ENCODE measurements at places on chromosomes 6 and 20.
A peak's percentile ranks its signal among the peaks of the same experiment; 100 is the strongest.

- DNase-seq, result no peak
These were observed 31.4 kb downstream of the RAMACL start for GRCh38 chr6:166555086-166555485.

GRCh38 chr6:35573495-35574110, 60.9 kb upstream of the TULP1 start:
- DNase-seq, result no peak

DNA sequence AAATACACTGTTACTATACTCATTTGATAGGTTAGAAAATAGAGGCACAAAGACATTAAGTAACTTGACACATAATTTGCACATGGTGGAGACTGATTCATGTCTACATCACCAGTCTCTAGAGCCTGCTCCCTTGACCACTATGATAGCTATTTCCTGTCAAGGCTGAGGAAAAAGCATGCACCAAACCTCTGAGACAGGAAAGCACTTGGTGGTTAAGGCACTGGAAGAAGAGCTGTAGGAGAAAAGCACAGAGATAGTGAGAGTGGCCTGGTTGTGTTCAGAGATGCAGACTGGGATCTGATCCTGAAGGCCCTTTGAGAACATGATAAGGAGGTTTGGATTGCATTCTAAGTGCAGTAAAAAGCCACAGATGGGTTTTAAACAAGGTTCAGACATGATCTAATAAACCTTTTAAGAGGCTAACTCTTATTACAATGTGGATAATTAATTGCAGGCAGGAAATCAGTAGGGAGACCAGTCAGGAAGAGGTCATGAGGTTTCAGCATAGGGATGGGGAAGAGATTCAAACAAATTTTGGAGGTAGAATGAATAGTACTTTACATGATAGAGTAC, 168.9 kb downstream of the PHF3 start:
- no peak for DNase-seq

DNA sequence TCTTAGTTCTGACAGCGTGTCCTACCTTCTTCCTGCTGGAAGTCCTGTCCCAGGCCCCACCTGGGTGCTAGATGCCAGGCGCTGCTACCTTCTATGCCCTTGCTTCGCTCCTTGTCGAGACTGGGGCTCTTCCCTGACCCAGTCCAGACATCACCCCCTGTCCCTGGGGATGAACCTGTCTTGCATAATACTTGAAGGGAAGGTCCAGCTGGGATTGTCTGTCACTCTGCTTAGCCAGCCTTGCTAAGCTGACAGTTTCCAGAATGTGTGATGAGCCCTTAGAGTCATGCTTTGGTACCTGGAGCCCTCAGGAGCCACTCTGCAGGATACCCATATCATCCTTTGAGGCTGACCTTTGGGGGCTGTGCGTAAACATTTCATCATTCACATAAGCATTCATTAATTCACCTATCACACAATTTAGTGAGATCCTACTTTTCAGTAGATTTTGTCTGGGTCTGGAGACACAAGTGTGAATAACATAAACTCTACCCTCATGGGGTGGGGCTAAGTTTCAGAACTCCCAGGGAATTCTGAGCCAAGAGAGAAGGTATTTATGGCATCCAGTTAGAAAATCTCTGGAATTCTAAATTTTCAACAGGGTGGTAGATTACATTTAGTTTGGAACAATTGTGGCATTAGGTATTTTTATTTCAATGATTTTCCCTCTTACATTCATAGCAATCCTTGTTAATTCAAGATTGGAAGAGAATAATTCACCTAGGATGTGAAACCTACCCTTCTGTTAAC, 151.1 kb upstream of the HDAC2 start:
- no peak for DNase-seq

DNA sequence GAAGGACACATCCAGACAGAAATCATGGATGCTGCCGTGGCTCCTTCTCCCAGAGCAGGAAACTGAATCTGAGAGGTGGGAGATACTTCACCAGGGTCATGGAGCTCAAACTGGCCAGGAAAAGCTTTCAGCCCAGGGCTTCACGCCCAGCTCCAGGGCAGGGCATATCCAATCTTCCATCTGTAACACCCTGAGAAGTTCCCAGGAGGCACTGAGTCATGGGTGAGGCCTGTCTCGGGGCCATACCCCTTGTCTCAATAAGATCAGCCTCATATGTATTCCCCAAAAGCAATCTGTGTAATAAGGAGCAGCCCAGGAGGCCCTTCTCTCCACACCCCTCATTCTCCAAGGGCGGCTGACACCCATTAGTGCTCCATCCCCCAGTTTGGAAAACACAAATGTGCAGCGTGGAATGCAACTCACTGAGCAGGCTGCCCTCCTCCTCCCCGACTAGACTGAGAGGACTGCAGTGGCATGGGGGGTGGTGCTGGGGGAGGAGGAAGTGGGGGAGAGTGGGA, 439.3 kb upstream of the SULF2 start:
- DNase-seq, result no peak

DNA sequence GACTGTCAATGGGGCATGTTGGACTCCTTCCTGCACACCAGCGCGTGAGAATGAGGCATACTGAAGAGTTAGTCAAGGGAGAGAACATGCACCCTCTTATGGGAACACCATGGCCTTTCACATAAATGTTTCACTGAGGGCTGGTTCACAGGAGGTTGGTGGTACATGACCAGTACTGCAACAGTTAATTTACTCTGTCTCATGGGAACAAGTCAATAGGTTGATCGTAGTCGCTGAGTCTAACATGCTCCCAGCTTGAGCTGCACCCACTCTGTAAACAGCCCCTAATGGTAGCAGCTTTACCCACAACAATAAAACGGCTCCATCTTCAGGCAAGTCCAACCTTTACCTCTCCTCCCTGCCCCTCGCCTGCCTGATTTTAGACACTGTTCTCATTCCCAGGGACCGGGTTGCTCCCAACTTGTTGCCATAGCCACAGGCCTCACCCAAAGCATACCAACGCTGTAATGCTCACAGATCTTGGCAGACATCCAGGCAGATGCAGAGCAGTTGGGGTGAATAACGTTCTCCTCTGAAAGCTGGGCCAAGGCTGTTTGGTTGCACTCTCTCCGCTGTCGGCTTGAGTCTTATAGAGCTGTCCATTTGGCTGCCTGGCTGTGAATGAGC, 111.3 kb downstream of the LY86 start:
- no peak for DNase-seq

GRCh38 chr20:50052550-50053361, 60.2 kb downstream of the UBE2V1 start:
- no peak for DNase-seq

DNA sequence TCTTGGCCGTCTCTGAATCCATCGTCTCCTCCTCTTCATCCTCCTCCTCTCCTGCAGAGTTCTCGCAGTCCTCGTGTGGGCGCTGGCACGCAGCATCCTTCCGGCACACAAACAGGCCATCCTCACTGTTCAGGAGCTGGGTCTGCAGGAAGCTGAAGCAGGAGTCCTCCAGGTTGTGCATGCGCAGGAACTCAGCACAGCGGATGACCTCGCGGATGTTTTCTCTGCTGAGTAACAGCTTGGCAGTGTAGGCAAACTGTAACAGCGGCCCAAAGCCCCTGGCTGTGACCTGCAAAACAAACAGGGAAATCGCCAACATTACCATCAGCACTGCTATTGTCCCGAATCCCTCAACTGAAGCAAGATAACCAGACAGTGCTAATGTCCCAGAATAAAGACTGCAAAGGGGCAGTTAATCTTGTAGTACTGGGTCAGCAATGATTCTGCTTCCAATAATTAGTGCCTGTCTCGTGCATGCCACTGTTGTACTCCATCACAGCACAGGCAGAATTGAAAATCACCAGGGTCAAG, 57.4 kb downstream of the GJA10 start:
- no peak for DNase-seq

DNA sequence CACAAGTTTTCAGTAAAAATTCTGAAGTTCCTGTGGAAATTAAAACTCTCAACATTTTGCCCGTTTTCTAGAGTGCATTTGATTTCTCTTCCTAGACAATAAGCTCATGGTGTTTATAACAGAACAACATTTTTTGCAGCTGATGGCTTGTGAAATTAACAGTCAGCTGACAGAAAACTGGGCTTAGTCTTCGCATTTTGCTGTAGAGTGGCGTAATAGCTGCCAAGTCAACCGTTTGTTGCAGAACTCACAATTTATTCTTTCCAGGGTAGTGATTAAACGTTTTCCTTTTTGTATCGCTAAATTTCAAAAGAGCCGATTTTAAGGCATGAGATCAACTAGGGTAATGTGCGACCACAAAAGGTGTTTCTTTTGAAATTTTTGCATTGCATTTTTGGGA, 1.4 kb downstream of the SPO11 start:
- DNase-seq, result no peak

DNA sequence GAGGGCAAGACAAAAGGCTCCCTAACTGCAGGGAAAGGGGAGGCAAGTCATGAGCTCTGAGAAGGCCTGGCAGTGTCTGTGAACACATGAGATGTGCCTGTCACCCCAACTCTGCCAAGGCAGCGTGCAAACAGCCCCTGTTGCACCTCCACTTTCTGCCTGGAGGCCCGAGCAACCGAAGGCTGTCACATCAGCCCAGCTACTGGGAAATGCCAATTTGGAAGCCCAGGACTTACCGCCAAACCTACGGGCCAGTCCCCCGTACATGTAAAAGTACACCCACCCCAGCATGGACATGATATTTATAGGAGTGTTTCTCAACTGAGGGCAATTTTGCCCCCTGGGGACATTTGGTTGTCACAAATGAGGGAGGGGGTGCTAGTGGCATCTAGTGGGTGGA, 27.3 kb upstream of the RPP40 start:
- no peak for DNase-seq

DNA sequence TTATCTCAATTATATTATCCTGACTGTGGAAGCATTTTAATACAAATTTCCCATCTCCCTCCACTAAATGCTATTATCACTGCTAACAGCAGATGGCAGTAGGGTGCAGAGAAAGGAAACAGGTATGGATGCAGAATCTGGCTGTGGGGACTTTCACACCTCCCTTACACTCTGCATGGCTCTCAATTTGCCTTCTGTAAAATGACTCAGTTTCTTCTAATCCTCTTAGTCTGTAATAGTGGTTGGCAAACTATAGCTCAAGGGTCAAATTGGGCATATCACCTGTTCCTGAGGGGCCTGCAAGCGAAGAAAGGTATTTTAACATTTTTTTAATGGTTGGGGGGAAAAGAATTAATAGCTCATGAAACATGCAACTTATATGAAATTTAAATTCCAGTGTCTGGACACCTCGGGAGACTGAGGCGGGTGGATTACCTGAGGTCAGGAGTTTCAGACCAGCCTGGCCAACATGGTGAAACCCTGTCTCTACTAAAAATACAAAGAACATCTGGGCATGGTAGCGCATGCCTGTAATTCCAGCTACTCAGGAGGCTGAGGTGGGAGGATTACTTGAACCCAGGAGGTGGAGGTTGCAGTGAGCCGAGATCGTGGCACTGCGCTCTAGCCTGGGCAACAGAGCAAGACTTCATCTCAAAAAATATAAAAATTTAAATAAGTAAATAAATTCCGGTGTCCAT, 83.5 kb downstream of the ZMYND8 start:
- DNase-seq, result peak; percentile 15

- DNase-seq, result no peak
These were observed 88.1 kb downstream of the RSPH3 start for GRCh38 chr6:158911746-158912480.

DNA sequence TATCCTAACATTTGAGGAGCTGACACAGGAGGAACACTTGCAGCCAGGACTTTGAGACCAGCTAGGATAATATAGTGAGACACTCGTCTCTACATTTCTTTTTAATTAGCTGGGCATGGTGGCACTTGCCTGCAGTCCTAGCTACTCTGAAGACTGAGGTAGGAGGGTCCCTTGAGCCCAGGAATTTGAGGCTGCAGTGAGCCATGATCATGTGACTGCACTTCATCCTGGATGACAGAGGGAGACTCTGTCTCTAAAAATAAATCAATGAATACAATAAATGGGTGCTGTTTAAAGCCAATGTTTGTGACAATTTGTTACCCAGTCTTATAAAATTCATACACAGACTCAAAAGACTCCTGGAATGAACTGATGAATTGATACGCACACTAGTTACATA, 1.8 kb upstream of the HLA-G start:
- no peak for DNase-seq

GRCh38 chr6:44158770-44159228, at the start of gene CAPN11:
Gene CAPN11 (plus strand): TSS chr6:44158820. CDS start chr6:44158849, 29 bp downstream.
- no peak for DNase-seq

GRCh38 chr6:113496166-113496565, 361.0 kb upstream of the MARCKS start:
- no peak for DNase-seq

GRCh38 chr20:10762216-10762615, 88.4 kb upstream of the JAG1 start:
- DNase-seq, result no peak

GRCh38 chr6:53031281-53031680, 33.9 kb upstream of the FBXO9 start:
- no peak for DNase-seq

DNA sequence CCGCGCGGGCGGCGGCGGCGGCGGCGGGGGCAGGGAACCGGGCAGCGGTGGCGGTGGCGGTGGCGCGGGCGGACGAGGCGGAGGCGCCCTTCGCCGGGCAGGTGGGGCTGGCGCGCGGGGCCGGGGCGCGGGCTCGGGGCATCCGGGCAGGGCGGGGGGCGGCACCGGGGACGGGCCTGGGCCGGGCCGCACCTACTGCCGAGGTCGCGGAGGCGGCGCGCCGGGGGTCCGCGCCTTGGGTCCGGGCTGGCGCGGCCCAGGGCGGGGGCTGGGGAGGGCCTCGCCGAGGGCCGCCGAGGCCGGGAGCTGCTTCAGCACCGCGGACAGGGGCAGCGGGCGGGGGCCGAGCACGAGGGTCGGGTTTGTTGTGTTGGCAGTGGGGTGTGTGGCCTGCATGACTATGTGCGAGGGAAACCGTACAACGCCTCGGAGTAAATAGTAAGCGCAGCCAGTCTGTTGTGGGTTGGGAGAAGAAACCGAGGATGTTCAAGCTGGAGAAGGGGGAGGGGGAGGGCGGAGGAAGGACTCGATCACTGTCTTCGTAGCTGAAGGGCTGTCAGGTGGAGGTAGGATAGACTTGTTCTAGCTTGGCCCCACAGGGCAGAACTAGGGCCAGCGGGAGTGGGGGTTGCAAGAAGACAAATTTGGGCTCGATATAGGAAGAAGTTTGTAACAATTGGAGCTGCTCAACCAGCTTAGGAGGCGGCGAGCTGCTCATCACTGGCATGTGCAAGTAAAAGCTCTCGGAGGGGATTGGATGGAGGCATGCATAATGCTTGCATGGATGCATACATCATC, 593 bp downstream of the MMP24 start:
- DNase-seq, result peak; percentile 7

- DNase-seq, result no peak
These were observed 30.9 kb downstream of the MAP3K5 start for GRCh38 chr6:136761227-136761922.

- DNase-seq, result peak; percentile 18
These were observed 23.6 kb downstream of the PKHD1 start for GRCh38 chr6:52063584-52064344.

- DNase-seq, result no peak
These were observed 32.1 kb upstream of the NR2E1 start for GRCh38 chr6:108133594-108134179.

DNA sequence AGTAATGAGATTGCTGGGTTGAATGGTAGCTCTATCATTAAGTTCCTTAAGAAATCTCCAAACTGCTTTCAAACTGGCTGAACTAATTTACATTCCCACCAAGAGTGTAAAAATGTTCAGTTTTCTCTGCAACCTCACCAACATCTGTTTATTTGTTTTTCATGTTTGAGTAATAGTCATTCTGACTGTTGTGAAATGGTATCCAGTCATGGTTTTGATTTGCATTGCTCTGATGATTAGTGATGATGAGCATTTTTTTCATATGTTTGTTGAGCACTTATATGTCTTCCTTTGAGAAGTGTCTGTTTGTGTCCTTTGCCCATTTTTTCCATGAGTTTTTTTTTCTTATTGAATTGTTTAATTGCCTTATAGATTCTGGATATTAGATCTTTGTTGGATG, 24.9 kb downstream of the DEFB125 start:
- no peak for DNase-seq
